Activated CD4-positive, alpha-beta T cell treated with anti-CD3 and anti-CD28 coated beads, Interleukin-2, amount 10 ng/mL, durations not matched to agents 7 days and 5 days (primary cell): ENCODE measurements at places on chromosomes 6 and 20. TPM values are rescaled to one million over a fixed set of nuclear protein-coding genes. Genes with fewer than 3 reads are reported as not detected.

GRCh38 chr6:16849988-16850680 lies 88.9 kb upstream of the ATXN1 start:
- no peak for DNase-seq

GRCh38 chr6:5679691-5680090 lies 327.0 kb downstream of the NRN1 start:
- no peak for DNase-seq

GRCh38 chr6:131840936-131841583 lies 33.2 kb downstream of the ENPP1 start:
- no peak for DNase-seq

The MUC21 gene
- total RNA-seq = not detected

The ERVFRD-1 gene
- not detected for total RNA-seq

GRCh38 chr6:106223300-106223930 lies 102.1 kb downstream of the ATG5 start:
- DNase-seq = peak; percentile 83

- DNase-seq = no peak
Measured at GRCh38 chr6:93088621-93089501, 330.5 kb downstream of the EPHA7 start.

GRCh38 chr6:41700463-41701347 lies 34.7 kb downstream of the TFEB start:
- DNase-seq = no peak

- no peak for DNase-seq
Measured at GRCh38 chr20:40293740-40294139, 395.3 kb downstream of the MAFB start.

The BANF2 gene
- total RNA-seq = not detected

The PROKR2 gene
- not detected for total RNA-seq

DNA sequence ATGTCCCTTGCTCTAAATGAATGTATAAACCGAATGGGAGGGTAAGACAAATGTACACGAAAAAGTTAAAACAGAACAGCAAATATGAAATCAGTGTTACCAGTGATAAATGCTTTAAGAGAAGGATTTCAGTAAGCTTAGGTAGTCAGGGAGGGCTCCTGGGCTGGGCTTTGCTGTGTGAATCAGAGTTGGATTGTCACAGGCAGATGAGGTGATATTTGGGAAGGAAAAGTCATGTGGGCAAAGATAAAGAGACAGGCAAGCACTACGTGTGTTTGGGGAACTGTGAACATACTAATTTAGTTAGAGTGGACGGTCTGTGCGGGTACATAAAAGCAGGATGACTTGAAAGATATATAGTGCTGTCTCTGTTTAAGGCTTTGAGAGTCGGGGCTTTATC lies 114.8 kb downstream of the CRYBG1 start:
- no peak for DNase-seq

DNA sequence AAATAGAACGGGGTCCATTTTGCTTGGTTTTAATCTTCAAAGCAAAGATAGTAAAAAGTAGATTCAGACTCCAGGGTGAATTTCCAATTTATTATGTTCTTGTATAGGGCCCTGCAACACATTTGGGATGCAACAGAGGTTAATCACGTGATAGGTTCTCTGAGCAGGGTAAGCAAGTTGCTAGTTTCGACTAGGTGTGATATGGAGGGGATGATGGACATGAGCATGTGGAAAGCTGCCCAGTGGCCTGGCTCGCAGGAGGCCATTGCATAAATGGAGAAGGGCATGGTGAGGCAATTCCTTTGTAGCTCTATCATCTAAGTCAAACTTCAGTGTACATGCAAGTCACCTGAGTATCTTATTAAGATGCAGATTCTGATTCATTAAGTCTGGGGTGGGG lies 17.7 kb upstream of the ADGRF4 start:
- no peak for DNase-seq

The IPCEF1 gene
- 27.3 TPM for total RNA-seq

DNA sequence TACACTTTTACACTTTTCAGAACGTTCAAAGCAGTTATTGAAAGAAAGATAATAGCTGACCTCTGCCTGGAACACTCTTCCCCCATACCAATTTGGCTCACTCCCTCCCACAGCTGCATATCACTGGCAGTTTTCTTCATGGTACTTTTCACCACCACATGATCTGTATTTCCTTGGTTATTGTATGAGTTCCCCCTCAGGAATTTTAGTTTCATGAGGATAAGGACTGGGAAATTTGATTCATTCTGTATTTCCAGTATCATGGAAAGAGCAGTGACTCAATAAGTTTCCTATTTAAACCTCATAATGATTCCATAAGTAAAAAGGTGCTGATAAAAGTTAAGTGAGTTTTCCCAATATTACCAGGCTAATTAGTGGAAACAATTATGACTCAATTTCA lies 16.0 kb downstream of the HTR1B start:
- no peak for DNase-seq

GRCh38 chr20:42204109-42204660 lies 586.0 kb upstream of the CHD6 start:
- no peak for DNase-seq

The GRM1 gene
- total RNA-seq = not detected

DNA sequence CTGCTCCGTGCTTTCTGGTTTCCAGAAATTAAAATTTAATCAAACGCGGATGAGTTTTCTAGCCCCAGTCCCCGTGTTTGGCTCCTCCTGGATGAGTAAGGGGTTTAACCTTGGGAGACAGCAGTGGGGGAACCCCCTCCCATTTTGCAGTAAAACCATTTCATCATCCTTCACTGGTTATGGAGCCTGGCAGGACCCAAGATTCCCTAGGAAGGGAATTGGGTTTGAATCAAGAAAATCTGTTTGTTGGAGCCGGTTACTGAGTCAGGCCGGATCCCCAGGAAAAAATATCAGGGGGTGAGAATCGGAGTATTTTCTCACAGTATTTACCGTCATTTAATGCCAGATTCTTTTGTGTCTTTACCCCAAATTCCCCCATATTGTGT lies 754 bp downstream of the YWHAB start:
- no peak for DNase-seq

The FAM209B gene
- total RNA-seq = 1.9 TPM

- no peak for DNase-seq
Measured at GRCh38 chr6:158038291-158039177, 56.9 kb downstream of the SYNJ2 start.

DNA sequence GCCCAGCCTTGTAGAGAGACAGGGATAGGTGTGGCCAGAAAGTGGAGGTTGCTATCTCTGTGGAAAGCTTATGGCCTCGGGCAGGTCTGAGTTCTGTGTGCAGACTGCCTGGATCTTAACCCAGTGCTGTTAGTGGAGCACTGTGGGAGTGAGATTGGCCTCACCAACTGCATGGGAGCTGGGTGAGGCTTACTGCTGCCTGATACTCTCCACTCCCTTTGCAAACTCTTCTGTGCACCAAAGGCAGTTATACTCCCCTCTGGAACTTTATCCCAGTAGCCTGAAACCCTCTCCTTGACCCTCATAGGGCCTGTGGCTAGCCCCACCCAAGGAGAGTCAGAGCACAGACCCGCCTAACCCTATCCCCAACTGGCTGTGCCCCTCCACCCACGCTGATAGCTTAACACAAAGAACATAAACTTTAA lies 41.4 kb upstream of the PKIB start:
- no peak for DNase-seq

DNA sequence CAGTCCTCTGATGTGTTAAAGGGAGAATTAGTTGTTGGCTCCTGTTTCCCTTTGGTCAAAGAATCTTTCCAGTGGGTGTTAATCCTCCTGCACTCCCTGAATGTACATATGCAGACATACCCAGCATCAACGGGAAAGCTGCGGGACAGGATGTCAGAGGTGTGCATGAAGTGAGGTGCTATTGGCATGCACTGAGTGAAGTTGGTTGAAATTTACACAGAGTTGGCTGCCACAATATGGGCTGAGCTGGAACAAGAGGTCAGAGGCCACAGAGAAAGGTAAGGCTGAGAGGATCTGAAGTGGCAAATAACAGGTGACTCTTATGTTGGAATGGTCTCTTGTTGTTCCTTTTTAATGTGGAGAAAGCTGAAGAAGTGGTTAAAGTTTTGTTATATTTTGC lies 82.7 kb upstream of the AKIRIN2 start:
- no peak for DNase-seq

- DNase-seq = no peak
Measured at GRCh38 chr6:36029464-36029863, 1.9 kb downstream of the MAPK14 start.

The RSPO4 gene
- not detected for total RNA-seq

DNA sequence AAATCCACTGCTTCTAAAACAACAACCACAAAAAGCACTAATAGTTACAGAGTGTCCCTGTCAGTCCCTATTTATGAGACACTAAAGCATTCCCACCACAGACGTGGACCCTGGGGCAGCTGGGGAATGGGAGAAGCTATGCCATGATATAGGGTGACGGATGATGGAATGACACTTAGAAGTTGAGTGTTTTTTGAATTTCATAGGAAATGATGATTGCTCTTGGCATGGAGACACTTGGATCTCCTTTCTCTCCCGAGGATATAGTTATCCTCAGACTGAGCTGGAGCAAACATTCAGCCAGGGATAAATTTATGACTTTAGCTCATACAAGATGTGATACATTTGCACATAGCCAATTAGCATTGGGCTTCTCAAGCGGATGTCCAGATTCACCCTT lies 151.2 kb downstream of the EDN3 start:
- no peak for DNase-seq

The IL22RA2 gene
- total RNA-seq = not detected

DNA sequence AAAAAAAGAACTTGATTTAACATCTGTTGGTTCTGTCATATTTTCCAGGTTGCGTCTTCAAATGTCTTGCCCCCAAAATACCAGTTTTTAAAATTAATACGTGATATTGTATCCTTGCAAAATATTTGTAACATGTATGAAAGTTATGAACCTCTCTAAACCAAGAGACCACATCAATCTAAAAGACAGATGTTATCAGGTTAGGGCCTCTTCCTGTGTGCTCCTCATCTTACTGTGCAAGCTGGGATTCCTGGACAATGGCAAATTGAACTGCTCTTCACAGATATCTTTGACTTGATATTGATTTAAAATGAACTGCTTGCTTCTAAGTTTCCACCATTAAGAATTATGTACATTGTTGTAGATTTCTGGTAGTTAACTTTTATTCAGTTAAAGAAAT lies 9.6 kb downstream of the TMEM239 start:
- no peak for DNase-seq

DNA sequence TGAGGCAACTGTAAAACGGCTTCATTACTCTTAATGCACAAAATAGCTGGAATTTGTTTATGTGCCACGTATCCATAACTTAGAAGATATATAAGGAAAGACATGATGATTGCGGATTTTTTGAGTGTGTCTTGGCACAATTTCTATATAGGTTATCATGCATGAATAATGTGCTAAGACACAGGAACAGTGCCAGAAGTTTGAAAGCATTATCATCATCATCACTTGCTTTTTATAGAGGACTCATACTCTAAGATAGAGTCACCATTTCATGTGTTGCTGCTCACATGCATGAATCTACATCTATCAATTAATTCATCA lies 113.4 kb downstream of the ELOVL4 start:
- no peak for DNase-seq

DNA sequence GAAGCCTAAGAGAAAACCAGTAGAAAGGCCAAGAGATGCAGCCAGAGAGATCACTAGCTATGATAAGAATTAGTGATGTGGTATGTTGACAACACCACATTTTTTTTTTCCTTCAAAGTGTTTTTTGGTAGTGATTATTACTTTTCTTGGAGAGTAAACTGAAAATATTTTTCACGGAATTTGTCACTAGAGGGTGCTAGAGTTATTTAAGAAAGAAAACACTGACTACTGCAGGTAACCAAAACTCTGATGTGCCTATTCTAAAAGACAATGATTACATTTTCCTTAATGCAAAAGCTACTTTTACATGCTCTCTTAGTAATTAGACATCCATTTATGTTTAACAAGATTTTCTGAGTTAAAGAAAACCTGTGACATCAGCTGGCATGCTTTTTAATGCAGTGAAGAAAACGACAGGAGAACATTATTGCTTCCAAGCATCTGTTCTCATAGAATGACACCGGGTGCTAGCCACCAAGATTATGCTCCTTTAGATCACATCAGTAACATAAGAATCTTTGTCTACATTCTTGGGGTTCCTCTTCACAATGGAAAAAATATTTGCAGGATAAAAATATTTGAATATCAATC lies 28.8 kb downstream of the RWDD2A start:
- DNase-seq = no peak
